Aorta (tissue), 5 donors: ENCODE measurements at places on chromosomes 12 and 14. TPM values are rescaled to one million over a fixed set of nuclear protein-coding genes. Genes with fewer than 3 reads are reported as not detected.

Gene TMEM121
- polyA plus RNA-seq, result 0.75 TPM

Gene COX8C
- polyA plus RNA-seq, result not detected

GRCh38 chr14:89641495-89642175, 224.6 kb upstream of the FOXN3 start:
- no peak for DNase-seq

GRCh38 chr14:20555845-20556244, 5.0 kb downstream of the RNASE9 start:
- DNase-seq, result no peak

GRCh38 chr14:25488961-25489360, 439.0 kb upstream of the STXBP6 start:
- DNase-seq, result no peak

DNA sequence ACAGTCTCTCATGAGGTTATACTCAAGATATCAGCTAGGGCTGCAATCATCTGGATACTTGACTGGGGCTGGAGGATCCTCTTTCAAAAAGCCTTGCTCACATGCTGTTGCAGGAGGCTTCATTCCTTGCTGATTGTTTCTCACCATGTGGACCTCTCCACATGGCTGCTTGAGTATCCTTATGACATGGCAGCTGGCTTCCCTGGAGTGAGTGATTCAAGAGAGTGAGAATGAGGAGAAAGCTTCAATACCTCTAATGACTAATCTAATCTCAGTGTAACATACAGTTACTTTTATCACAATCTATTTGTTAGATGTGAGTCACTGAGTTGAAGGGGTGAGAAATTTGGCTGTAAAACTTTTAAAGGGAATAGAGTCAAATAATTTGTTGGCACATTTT, 14.4 kb upstream of the SDR39U1 start:
- no peak for DNase-seq
